ENCODE measurements at places on chromosomes 11 and 22.

GRCh38 chr11:114359342-114359741 lies 41.0 kb downstream of the C11orf71 start:
- no peak for DNase-seq

DNA sequence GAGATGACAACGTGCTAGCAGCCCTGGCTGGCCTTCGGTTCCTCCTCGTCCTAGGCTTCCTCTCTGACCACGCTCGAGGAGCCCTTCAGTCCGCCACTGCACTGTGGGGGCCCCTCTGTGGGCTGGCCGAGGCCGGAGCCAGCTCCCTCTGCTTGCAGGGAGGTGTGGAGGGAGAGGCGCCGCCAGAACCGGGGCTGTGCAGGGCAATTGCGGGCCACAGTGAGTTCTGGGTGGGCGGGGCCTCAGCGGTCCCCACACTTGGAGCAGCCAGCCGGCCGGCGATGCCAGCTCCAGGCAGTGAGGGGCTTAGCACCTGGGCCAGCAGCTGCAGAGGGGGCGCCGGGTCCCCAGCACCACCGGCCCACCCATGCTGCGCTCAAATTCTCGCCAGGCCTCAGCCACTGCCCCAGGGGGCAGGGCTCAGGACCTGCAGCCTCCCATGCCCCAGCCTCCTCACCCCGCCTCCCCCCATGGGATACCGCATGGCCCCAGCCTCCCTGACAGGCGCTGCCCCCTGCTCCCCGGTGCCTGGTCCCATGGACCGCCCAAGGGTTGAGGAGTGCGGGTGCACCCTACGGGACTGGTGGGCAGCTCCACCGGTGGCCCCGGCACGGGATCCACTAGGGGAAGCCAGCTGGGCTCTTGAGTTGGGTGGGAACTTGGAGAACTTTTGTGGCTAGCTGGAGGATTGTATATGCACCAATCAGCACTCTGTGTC lies 399.4 kb downstream of the LUZP2 start:
- no peak for DNase-seq

GRCh38 chr11:131491503-131491902 lies 121.1 kb downstream of the NTM start:
- no peak for DNase-seq

DNA sequence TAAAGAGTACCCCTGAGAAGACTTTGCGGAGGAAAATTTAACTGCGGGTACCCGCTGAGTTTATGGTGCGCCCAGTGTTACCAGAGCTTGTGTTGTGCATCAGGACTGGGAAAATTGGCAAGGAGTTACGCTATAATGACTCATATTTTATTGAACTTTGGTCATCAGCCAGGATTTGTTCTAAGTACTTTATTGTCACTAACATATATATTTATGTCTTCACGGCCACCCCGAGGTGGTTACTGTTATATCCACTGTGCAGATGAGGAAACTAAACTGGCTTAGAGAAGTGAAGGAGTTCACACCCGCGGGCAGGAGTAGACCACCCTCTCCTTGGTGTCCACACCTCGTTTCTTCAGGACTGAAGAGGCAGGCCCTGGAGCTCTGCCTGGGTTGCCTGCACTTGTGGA lies 667 bp downstream of the ACCS start:
- DNase-seq: no peak

GRCh38 chr11:10590218-10590915 lies 21.9 kb upstream of the LYVE1 start:
- DNase-seq: no peak

GRCh38 chr11:73397468-73398131 lies 21.4 kb downstream of the RELT start:
- no peak for DNase-seq

- no peak for DNase-seq
These were observed 47.9 kb downstream of the PACSIN2 start for GRCh38 chr22:42967005-42967404.

GRCh38 chr22:44483878-44484277 lies 14.2 kb downstream of the RTL6 start:
- peak; percentile 58 for DNase-seq

GRCh38 chr22:40363059-40363458 lies 7.3 kb upstream of the SGSM3 start:
- no peak for DNase-seq

- DNase-seq: no peak
These were observed at the start of gene CYB5R2 for GRCh38 chr11:7672960-7673723. Gene CYB5R2, minus strand, starts transcription at chr11:7673500. Its CDS starts 675 bp downstream, at chr11:7672825.

GRCh38 chr11:120828847-120829246 lies 195.1 kb upstream of the TBCEL start:
- DNase-seq: no peak

GRCh38 chr11:123560006-123560405 lies 94.4 kb downstream of the SCN3B start:
- no peak for DNase-seq

DNA sequence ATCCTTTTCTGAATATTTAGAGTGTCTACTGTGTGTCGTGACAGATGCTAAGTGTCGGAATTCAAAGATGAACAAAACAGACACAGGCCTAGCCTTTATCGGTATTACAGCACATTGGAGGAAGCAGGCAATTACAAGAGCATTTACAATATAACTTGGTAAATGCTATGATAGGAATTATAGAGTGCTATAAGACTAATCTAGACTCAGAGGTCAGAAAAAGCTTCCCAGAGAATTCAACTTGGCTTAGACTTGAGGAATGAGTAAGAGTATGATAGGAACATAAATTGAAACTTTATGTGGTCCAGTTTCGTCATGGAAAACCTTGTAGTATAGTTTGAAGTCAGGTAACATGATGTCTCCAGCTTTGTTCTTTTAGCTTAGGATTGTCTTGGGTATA lies 395.7 kb upstream of the FAT3 start:
- no peak for DNase-seq

- peak; percentile 1 for DNase-seq
These were observed 49.0 kb downstream of the MUC15 start for GRCh38 chr11:26522912-26523610.
